ENCODE measurements at places on chromosomes 13 and 19.

- peak; percentile 76 for DNase-seq
Observed at GRCh38 chr19:12965017-12965811, 4.2 kb upstream of the DAND5 start.

DNA sequence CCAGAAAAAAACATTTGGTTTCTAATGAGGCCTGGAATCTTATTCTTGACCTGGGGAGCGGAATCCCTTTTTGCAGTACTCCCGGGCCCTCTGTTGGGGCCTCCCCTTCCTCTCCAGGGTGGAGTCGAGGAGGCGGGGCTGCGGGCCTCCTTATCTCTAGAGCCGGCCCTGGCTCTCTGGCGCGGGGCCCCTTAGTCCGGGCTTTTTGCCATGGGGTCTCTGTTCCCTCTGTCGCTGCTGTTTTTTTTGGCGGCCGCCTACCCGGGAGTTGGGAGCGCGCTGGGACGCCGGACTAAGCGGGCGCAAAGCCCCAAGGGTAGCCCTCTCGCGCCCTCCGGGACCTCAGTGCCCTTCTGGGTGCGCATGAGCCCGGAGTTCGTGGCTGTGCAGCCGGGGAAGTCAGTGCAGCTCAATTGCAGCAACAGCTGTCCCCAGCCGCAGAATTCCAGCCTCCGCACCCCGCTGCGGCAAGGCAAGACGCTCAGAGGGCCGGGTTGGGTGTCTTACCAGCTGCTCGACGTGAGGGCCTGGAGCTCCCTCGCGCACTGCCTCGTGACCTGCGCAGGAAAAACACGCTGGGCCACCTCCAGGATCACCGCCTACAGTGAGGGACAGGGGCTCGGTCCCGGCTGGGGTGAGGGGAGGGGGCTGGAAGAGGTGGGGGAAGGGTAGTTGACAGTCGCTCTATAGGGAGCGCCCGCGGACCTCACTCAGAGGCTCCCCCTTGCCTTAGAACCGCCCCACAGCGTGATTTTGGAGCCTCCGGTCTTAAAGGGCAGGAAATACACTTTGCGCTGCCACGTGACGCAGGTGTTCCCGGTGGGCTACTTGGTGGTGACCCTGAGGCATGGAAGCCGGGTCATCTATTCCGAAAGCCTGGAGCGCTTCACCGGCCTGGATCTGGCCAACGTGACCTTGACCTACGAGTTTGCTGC is at the start of gene ICAM4:
TSS of gene ICAM4 (plus strand) at position 153 of the 935 bp plus-strand sequence. CDS start at position 211, 58 bp downstream.
- no peak for DNase-seq

DNA sequence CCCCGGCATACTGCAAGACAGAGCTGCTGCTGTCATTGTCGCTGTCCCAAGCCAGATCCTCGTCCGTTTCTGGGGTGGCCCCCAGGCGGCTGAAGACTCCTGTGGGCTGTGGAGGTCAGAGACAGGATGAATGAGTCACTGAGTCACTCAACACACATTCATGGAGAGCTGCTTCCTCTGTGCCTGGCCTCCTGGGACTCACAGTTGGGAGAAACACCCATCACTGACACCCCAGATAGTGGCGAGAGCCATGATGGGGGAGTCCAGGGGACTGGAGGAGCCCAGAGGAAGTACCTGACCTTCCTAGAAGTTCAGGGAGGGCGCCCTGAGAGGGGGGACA is 26.0 kb downstream of the C19orf47 start:
- no peak for DNase-seq

DNA sequence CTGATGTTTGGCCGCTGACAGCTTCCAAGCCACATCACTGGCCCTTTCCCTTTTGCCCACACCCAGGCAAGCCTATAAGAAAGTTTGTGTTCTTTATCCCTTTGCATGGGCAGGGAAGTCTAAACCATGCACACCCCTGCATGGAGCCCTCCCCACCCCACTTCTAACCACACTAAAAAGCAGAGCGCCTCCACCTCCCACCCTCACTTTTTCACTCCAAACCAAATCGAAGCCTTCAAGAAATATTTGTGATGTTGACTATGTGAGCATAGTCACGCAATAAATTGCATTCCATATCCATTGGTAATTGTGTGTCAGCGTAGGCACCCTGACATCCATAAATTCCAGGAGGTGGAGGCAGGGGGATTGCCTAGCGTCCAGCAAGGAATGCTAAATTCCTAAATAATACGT is 104.4 kb upstream of the LSM14A start:
- no peak for DNase-seq

- DNase-seq = no peak
Observed at GRCh38 chr19:18321734-18322102, 1.2 kb downstream of the LSM4 start.

GRCh38 chr19:23071147-23071511 is 45.7 kb upstream of the ZNF730 start:
- no peak for DNase-seq

- DNase-seq = no peak
Observed at GRCh38 chr13:71634182-71634581, 232.8 kb downstream of the DACH1 start.

- no peak for DNase-seq
Observed at GRCh38 chr13:59700281-59700680, 463.4 kb downstream of the DIAPH3 start.

GRCh38 chr13:100580045-100580444 is 8.5 kb downstream of the GGACT start:
- no peak for DNase-seq

DNA sequence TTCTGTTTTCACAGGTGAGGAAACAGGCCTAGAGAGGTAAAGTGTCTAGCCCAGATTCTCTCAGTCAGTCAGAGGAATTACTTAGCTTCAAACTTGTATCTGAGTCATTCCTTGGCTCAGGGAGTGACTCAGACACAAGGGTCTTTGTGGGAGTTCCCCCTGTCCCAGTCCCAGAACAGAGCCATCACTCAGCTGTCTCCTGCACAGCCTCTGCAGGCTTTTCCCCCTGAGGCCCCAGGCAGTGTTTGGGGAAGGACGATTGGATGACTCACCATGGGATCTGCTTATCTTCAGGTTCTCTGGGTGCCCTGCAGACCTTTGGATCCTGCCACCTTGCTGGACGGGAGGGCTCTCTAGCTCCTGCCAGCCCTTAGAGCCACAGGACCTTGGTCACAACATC is 13.2 kb downstream of the ZNF793 start:
- DNase-seq = no peak

DNA sequence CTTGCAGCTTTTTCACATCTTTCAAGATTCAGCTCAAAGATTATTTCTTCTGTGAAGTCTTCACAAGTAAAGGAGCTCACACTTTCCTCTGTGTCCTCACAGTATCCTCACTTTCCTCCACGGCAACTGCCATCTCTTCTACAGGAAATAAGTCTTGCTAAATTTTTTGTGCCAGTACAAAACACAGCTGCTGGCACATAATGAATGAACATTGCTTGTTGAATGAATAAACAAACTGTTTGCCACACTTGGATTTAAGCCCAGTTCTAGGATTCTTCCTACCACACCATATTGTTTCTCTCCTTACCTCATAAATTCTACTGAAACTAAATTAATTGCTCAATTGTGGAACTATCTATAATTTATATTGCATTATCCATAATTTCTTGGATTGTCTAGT is 59.5 kb downstream of the RAP2A start:
- no peak for DNase-seq

DNA sequence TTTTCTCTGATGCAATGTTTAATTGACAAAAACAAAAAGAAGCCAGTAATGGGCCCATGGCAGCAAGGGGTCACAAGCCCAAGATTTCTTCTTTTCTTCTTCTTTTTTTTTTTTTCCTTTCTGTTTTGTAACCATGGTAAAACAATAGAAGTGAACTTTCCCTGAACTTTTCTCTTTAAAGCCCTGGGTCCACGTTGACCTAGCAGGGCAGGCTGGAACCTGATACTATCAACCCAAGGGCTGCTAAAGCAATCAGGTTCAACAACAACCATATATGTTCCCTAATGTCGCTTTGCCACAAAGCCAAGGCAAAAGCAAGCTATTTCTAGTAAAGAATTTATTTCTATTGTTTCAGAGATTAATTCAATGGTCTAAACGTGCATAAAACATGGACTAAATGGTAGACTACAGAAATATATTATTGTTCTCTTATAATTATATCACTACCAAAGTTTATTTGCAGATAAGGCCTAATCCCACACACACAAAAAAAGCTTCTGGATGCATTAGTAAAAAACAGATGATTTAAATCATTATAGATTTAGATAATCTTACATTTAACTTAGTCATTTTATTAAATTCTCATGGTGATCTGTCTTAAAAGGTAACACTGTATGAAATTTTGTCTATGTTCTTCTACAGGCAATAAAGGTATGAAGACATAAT is 153.9 kb downstream of the DACH1 start:
- no peak for DNase-seq
